ENCODE measurements at places on chromosomes 4 and X.

DNA sequence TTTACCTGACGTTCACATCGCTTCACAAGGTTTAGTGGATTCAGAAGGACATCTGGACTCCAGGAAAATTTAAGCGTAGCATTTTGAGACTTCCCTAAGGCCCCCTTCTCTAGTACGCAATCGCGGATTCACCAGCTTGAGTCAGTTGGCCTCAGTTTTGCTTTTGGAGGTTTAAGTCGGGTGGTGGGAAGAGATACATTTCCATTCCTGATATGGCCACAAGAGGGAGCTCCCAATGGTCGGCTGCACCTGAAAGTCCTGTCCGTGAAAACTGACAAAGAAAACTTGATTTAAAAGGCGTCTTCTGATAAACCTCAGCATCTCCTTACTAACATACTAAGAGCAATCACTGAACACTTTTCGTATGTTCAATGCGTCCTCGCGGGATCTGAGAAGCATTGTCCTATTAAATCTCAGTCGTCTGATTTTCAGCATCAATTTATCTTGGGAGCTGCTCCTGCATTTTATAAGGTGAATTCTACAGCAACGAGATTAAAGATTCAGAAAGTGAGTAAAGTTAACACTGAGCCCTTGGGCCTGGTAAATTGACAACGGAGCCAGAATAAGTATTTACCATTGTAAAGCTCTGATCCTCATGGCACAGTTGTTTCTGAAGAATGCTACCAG, 50.6 kb downstream of the LGI2 start:
- DNase-seq = peak; percentile 62

DNA sequence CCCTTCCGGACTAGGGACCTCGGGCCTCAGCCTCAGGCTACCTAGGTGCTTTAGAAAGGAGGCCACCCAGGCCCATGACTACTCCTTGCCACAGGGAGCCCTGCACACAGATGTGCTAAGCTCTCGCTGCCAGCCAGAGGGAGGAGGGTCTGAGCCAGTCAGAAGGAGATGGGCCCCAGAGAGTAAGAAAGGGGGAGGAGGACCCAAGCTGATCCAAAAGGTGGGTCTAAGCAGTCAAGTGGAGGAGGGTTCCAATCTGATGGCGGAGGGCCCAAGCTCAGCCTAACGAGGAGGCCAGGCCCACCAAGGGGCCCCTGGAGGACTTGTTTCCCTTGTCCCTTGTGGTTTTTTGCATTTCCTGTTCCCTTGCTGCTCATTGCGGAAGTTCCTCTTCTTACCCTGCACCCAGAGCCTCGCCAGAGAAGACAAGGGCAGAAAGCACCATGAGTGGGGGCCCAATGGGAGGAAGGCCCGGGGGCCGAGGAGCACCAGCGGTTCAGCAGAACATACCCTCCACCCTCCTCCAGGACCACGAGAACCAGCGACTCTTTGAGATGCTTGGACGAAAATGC, at the start of gene WAS:
WAS (plus strand) TSS at position 389 of the 572 bp plus-strand sequence; CDS start at position 444, 55 bp downstream.
- DNase-seq = peak; percentile 68

- no peak for DNase-seq
Observed at GRCh38 chr4:73099143-73099542, 29.6 kb upstream of the COX18 start.

DNA sequence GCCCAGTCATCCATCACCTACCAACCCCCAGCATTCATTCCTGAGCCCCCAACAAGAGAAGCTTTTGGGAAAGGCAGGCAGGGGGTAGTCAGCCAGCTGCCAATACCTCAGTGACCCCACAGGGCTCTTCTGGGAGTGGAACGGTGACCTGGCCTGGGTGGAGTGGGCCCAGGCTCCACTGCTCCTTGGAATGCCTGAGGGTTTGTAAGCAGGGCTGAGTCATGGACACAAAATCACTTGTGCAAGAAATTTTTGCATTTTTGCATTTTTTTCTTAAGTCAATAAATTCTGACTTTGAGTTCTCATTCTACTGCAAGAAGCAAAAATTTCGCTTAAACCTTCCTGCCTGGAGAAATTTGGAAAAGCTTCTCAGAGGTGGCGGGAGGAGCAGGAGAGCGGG, 18.5 kb downstream of the SORCS2 start:
- DNase-seq = no peak

- no peak for DNase-seq
Observed at GRCh38 chr4:5376015-5376414, 324.7 kb downstream of the STK32B start.

DNA sequence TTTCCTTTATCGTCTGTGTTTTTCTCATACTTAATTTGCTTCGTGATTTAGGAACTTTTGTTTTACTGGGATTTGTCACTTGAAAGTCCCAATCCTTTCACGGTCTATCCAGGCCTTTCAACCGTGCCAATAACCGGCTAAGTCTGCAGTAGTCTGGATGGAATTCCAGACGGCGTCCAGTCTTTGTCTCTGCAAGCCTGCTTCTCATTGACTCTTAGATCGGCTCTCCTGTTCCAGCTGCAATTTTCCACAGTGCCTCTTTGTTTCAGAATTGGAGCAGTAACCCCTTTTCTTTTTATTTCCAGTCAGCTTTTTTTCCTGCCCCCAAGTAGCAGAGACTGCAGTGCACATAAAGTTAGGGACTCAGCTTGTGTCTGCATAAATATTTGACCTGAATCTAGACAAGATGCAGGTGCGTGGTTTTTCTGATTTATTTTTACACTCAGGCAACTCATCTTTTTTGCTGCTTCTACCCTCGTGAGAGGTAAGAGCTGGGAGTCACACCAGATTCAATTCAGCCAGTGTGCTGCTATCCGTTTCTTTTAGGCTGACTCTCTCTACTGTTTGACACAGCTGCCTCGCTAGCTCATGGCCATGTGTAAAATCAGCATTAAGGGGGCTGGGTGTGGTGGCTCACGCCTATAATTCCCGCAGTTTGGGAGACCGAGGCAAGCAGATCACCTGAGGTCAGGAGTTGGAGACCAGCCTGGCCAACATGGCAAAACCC, 37.4 kb upstream of the DHRSX start:
- DNase-seq = no peak

DNA sequence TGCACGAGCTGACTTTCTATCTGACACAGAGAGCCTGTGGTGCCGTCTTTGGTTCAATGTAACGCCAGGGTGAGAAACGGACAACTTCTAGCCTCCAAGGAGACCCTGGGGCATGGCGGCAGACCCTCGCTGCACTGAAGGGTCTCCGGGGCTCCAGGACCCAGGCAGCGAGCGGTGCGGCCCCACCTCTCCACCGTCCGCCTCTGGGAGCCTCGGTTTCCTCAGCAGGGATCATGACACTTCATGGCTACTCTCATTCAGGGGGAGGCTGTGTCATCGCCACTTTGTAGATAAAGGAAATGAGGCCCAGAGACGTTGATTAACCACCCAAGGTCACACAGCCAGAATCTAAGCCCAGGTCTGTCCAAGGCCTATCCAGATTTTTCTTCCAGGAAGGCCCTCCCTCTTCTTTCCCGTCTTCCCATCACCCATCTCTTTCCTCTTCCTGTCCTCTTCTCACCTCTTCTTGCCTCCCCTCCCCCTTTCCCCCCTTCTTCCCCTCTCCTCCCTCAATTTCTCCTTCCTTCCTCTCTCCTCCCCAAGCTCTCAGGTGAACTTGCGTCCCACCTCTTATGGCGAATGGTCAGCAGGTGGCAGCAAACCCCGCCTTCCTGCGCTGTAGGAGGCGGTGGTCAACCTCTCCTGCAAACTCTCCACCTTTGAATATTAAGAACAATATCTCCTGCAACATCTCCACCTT, 69.3 kb upstream of the HMX1 start:
- DNase-seq = no peak

- DNase-seq = no peak
Observed at GRCh38 chr4:7731437-7731836, 208.2 kb downstream of the AFAP1 start.

DNA sequence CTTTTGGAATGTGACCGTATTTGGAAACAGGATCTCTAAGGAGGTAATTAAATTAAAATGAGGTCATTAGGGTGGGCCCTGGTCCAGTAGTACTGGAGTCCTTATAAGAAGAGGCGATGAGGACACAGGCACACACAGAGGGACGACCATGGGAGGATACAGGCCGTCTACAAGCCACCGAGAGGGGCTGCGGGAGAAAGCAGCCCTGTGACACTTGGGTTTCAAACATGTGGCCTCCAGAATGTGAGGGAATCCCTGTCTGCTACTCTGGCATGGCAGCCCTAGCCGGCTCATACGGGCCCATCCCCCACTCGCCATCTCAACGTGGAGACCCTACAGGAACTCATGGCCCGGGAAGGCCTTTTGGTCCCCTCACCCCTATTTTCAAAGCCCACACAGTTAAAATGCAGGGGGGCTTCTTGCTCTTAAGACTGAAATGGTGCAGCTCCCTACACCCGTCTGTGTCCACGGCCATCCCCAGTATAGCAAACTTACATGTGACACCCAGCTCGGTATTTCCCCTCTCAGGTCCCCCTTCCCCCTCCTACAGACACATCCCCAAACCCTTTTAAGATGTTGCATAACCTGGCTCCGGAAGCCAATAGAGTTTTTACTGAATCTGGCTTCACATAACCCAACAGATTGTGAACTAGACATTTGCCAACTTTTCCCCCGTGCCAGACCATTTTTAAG, 124.1 kb upstream of the TBL1X start:
- peak; percentile 71 for DNase-seq

- no peak for DNase-seq
Observed at GRCh38 chr4:110108422-110108821, 90.0 kb downstream of the ELOVL6 start.

DNA sequence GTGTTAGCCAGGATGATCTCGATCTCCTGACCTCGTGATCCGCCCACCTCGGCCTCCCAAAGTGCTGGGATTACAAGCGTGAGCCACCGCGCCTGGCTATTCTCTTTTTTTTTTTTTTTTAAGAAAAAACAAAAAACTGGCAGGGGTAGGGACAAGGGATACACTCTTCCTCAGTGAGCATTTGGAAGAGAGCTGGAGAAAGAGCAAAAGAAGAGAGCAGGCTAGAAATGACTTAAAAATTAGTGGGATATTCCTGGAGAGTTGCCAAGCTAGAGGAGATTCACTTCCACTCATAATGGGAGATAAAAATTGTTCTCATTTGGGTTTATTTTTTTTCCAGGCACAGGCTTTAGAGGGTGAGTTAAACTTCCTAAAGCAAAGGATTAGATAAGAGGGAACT, 140.0 kb upstream of the SCML1 start:
- DNase-seq = no peak

- DNase-seq = no peak
Observed at GRCh38 chrX:100748108-100748507, 16.2 kb upstream of the SYTL4 start.
